ENCODE measurements at places on chromosomes 5 and 9.
A peak's percentile ranks its signal among the peaks of the same experiment; 100 is the strongest.

DNA sequence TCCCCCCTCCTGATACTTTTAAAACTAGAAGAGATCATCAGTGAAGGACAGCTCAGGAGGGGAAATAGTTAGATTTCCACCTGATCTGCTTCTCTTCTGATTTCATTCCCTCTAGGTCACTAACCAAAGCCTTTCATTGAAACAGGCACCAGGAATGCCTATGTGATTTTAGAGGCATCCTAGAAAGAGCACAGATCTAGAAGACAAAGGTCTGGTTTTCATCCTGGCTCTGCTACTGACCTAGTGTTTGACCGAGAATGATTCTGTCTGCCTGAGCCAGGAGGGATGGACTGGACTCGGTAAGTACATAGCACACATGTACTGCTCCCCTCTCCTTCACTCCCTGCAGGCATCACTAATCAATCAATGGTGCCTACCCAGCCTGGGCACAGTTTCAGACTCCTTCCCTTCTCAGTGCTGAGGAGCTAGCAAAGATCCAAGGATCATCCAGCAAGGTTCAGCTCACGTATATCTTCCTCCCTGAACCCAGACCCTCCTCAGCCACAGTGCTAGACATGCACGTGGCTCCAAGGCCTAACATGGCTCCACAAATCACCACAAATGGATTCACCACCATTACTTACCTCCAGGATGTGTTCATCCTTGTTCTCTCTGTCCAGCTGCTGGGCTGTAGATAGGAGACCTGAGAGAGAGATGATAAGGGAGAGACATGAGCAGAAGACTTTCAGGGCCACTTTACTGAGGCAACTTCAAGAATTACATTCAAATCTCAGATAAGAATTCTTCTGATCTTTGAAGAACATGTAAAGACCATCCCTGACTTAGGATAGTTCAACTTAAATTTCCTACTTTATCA lies 35.2 kb downstream of the FAT2 start:
- DNase-seq, result no peak

- DNase-seq, result no peak
These were observed 4.5 kb downstream of the TTC23L start for GRCh38 chr5:34843497-34843896.

DNA sequence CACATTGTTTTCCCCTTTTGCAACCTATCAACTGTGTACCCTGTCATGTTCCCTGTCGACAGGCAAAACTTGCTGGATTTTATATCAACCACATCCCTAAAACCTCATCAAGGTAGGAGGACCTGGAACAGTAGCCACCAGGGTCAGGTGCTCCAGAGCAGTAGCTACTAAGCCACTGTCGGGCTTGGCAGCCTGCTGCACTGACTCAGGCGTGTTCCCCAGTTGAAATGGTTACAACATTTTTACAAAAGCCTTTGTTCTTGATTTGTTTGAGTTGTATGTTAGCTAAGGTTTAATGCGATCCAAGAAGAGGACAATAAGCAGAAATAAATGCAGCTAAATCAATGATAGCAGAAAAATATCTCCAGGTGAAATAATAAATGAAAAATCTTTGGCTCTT lies 407.4 kb upstream of the TLE4 start:
- no peak for DNase-seq

DNA sequence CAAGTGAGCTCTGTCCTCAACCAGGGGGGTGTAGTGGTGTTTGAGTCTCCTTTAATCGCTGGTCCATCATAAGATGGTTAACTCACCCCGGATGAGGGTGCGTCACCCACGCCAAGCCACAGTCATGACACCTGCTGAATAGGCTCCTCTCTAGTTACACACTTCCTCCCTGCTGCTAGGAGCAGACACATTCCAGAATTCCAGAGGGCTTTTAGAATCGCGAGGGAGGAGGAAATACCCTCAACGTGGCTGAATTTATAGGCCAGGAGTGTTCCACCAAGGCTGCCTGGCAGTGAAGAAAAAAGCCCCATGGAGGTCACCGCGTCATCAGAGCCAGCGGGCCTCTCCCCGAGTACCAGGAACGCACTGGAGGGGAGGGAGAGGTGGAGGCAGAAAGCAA lies 5.1 kb downstream of the GLRX start:
- no peak for DNase-seq

DNA sequence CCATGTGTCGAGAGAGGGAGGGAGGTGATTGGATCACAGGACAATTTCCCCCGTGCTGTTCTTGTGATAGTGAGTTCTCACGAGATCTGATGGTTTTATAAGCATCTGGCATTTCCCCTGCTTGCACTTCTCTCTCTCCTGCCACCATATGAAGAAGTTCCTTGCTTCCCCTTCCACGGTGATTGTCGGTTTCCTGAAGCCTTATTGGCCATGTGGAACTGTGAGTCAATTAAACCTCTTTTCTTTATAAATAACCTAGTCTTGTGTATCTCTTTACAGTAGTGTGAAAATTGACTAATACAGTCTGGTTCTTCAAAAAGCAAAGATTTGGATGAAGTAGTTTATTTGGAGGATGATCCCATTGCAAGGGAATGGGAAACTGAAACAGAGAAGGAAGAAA lies 11.3 kb upstream of the MIER3 start:
- no peak for DNase-seq

DNA sequence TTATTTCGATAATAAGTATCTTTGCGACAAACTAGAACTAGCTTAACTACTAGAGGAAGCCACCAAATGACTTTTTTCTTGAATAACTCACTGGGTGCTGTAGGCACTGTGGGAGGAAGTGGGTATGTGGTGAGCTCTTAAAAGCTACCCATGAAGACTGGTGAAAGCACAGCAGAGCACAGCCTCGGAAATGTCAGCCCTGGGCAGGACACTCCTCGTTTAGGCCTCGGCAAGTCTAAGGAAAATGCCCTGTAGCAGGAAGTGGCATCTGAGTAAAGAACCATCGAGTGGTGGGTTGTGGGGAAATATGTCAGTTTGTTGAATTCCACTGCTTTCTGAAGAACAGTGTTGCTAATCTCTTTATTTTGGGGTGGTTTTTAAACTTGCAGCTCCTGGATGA lies 44.0 kb upstream of the NCS1 start:
- DNase-seq, result no peak

DNA sequence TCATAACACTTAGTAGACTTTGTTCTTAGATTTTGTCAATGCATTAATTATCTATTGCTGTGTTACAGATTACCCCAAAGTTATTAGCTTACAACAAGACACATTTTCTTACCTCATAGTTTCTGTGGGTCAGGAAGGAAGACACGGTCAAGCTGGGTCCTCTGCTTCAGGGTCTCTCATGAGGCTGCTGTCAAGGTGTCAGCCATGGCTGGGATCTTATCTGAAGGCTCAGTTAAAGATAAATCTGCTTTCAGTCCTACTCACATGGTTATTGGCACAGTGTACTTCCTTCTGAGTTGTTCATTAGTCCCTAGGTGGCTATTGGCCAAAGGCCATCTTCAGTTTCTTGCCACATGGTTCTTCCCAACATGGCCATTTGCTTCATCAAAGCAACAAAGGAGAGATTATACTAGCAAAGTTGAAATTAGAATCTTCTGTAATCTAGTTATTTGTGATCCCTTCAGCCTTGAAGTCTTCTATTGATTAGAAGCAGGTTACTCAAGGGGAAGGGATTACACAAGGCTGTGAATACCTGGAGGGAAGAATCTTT lies 25.2 kb downstream of the TDRD7 start:
- DNase-seq, result no peak

GRCh38 chr5:2381861-2382260 lies 369.6 kb downstream of the IRX2 start:
- DNase-seq, result no peak

- DNase-seq, result no peak
These were observed 31.5 kb downstream of the GOLGA2 start for GRCh38 chr9:128244091-128244836.

GRCh38 chr5:179160584-179160983 lies 100.4 kb downstream of the ZNF354C start:
- no peak for DNase-seq

GRCh38 chr5:65776441-65777141 lies 54.6 kb downstream of the NLN start:
- no peak for DNase-seq

DNA sequence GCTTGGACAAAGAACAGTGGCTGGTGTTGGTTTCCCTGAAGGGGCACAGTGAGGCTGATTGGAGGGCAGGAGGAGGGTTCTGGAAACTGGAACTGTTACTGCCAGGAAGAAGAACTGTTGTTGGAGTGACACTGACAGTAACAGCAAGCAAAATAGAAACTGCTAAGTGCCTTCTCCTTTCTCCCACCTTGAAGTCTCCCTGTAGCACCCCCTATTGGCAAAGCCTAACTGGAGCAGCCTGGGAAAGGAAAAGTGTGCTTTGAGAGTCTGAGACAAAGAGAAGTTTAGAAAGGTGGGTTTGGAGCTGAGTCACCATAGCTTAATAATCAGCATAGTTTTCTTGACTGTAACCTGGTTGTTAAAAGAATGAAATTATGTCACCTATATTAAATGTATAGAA lies 2.5 kb upstream of the TMEM174 start:
- no peak for DNase-seq

DNA sequence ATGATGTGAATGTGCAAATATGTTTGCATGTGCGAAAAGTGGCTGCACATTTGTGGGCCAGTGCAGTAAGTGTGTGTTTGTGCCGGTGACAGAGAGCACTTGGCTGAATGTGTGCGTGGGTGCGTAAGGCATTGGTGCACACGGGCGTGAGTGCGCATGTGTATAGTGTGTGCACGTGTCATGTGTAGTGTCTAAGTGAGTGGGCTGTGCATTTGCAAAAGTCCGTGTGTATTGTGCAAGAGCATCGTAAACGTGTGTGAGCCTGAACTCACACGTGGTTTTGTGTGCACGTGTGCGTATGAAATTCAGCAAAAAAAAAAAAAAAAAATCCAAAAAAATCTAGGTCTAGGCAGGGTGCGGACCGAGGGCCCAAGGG lies 6.5 kb upstream of the EBF1 start:
- DNase-seq, result no peak

GRCh38 chr5:142082182-142082781 lies 26.3 kb upstream of the NDFIP1 start:
- DNase-seq, result no peak

DNA sequence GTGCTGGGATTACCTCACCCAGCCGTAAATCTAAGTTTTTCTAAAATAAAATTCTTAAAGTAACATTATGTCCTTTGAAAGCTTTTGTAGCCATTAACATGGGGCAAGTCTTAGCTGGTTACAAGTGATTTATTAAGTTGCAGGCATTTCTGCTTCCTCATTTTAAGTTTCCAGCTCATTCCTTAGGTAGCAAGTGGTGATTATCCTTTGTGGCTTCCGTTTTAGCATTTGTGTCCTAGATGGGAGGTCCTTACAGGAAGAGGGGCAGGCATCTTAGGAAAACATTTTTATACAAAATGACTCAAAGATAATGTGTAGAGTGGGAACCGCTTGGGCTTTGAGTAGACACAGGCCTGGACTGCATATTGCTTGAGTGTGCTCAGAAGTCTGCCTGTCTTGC lies 35.0 kb upstream of the ROPN1L start:
- DNase-seq, result no peak

- DNase-seq, result no peak
These were observed 20.2 kb upstream of the TJP2 start for GRCh38 chr9:69153707-69154521.

DNA sequence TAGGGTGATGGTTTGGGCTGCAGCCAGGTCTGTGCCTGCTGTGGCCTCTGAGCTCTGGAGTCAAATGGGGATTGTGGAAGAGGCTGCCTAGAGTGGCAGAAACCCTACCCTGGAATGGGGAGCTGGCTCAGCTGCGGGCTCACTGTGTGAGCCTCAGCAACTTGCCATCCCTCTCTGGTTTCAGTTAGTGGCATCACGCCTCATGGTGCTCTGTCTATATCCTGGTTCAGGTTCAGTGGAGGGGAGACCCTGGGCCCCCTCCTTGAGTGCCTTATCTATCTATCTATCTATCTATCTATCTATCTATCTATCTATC lies 132.6 kb downstream of the PHF2 start:
- no peak for DNase-seq

GRCh38 chr9:16335788-16336580 lies 534.5 kb downstream of the BNC2 start:
- DNase-seq, result no peak

DNA sequence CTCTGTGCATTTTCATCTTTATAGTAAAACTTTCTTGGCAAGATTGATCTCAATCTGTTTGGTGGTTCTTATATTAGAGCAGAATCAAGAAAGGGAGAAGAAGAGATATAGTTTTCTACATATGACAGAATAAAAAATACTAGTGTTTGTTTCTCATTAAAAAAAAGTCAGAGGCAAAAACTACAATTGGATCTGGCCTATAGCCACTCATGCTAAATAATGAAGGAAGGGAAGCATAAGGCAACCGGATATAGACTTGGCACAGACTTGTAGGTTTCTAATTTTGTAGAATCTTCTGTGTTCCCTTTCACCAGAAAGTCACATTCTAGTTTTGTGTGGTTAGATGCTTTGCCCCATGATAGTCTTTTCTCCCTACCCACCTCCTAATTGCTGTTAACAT lies 306.2 kb downstream of the PIK3R1 start:
- DNase-seq, result no peak

DNA sequence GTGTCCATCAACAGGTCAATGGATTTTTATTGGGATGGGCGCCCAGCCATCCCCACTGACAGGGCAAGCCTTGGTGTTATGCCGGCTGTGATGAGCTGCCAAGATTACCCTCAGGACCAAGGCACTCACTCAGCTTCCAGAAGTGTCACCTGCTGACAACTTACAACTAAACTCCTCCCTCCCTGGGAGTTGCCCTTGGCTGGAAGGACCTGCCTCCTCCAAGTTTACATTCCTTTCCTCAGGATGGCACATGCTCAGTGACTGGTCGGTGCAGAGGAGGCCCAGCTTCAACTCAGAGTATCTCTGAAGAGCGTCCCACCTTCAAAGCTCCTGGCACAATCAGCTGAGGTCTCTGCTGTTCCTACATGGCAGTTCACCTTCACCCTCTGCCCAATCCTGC lies 52.5 kb upstream of the ZBTB43 start:
- no peak for DNase-seq

GRCh38 chr5:178104492-178104891 lies 8.8 kb upstream of the N4BP3 start:
- no peak for DNase-seq

GRCh38 chr5:10249948-10250805 lies at the start of gene CCT5:
CCT5 (plus strand) TSS chr5:10250280; CDS start chr5:10250341, 61 bp downstream.
- DNase-seq, result peak; percentile 81

DNA sequence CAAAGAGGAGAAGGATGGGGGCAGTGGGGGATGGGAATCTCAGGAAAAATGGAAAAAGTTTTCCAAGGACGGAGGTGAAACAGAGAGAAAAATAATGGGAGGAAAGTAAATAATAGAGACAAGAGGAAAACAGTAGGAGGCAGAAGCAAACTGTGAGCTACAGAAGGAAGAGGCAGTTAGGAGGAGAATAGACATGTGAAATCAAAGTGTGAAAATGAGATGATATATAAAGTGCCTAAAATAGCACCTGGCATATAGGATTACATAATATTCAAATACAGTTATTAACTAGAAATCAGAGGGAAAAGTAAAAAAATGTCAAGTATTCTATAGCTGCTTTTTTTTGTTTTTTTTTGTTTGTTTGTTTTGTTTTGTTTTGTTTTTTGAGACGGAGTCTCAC lies 44.0 kb upstream of the PLIN2 start:
- no peak for DNase-seq

GRCh38 chr5:76193635-76194034 lies 110.5 kb downstream of the SV2C start:
- no peak for DNase-seq

- DNase-seq, result no peak
These were observed 50.0 kb downstream of the GDA start for GRCh38 chr9:72199238-72199637.

- DNase-seq, result no peak
These were observed 63.1 kb downstream of the MTMR12 start for GRCh38 chr5:32249668-32250067.

- no peak for DNase-seq
These were observed 114.5 kb upstream of the SPRY4 start for GRCh38 chr5:142439207-142439860.
